ENCODE measurements at places on chromosomes 2 and 18.

- no peak for DNase-seq
These were observed 94.9 kb upstream of the ITGA6 start for GRCh38 chr2:172332507-172332906.

DNA sequence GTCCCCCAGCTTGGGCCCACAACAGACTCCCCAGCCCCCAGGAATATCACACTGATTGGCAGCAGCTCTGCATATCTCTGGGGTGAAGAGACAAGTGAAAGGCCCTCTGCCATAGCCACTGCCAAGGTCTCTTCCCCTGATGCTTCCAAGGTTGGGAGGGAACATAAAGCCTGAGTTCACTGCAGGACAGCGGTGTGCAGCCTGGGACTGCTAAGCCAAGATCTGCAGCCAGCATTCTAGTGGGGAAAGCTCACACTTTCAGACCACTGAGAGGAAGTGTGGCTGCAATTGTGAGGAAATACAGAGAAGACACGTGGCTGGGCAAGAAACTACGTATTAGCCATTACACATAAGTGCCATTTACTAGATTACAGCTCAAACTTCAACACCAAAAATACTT, 100.7 kb downstream of the MAIP1 start:
- DNase-seq, result no peak

- no peak for DNase-seq
These were observed 192.9 kb upstream of the POU3F3 start for GRCh38 chr2:104660991-104661390.

- no peak for DNase-seq
These were observed 24.0 kb downstream of the TMEM177 start for GRCh38 chr2:119702918-119703401.

DNA sequence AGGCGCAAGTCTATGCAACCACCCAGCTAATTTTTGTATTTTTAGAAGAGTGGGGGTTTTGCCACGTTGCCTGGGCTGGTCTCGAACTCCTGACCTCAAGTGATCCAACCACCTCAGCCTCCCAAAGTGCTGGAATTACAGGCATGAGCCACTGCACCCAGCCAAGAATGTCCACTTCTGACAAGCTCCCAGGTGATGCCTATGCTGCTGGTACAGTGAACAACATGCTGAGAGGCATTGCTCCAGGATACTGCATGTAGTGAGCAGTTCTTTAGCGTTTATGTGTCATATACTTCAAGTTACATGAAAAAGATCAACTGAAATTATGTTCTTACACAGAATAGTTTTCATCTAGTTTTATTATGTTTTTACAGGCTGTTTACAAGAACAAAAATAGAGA, 17.2 kb upstream of the ELAC1 start:
- no peak for DNase-seq

DNA sequence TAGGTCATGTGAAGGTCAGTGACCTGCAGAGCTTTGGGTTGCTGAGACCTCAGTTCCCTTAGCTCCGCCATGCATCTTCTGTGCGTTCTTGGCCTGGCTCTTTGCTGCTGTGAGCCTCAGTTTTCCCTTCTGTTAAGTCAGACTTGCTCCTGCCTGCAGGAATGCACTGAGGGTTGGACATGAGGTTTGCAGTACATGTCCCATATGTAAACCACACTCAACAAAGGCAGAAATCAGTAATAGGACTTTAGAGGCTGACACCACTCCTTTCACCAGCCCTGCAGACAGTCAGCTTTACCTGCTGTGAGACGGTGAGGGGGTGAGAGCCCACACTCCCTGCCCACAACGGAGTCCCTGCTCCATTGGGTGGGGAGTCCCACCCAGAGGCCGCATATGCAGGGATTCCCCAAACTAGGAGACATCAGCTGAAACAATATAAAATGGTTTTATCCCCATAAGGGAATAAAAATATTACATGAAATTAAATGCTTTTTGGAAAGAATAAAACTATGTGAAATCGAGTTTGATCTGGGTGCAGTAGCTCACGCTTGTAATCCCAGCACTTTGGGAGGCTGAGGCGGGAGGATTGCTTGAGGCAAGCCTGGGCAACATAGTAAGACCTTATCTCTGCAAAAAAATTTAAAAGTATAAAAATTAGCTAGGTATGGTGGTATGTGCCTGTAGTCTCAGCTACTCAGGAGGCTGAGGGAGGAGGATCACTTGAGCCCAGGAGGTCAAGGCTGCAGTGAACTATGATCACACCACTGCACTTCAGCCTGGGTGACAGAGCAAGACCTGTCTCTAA, 55.1 kb downstream of the MYO7B start:
- no peak for DNase-seq

DNA sequence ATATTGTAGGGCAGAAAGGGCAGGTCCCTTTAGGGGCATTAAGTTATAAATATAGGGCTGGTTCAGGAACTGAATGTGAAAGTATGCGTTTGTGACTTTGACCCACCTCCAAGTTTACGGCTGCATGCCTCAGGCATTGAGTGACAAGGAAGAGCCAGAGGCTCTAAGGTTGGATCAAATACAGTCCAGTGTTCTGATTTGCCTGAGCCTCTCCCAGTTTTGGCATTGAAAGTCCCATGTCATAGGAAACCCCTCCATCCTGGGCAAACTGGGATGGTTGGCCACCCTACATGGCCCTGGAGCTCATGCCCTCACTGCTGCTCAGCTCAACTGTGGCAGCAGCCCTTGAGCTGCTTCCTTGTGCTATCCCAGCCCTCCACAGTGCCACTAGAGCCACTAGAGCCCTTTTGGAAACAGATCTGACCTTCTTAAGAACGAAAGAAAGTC, 29.9 kb downstream of the HK2 start:
- no peak for DNase-seq

DNA sequence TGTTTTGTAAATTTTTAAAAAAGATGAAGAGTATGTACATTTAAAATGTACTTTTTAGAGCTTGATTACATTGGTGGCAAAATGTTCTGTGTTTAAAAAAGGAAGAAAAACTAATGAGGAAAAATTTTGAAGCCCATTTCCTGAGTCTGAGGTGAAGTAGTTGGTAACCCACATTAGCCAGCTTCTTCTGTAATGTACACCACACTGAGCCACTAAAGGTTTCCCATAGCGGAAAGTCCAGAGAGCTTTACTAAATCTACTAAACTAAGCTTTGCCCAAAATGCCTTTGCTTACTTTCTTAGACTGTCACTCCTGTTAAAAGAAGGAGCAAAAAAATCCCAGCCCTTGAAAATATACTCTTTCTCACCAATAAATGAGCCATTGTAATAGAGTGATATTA, 804.8 kb upstream of the ZEB2 start:
- DNase-seq, result no peak

DNA sequence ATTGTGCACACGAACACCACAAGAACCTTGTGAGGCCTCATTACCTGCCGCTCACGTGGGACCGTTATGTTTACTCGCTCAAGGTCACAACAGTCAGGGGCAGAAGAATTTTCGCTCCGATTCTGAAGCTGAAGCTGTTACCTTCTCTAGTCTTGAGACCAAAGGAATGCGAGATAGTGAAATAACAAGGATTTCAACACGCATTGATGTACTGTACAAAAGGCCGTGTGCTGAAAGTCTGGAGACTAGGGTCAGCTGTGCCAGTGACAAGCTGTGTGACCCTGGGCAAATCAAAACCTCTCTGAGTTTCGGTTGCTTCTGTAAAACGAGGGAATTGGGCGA, 583 bp downstream of the NEMP2 start:
- DNase-seq, result no peak

DNA sequence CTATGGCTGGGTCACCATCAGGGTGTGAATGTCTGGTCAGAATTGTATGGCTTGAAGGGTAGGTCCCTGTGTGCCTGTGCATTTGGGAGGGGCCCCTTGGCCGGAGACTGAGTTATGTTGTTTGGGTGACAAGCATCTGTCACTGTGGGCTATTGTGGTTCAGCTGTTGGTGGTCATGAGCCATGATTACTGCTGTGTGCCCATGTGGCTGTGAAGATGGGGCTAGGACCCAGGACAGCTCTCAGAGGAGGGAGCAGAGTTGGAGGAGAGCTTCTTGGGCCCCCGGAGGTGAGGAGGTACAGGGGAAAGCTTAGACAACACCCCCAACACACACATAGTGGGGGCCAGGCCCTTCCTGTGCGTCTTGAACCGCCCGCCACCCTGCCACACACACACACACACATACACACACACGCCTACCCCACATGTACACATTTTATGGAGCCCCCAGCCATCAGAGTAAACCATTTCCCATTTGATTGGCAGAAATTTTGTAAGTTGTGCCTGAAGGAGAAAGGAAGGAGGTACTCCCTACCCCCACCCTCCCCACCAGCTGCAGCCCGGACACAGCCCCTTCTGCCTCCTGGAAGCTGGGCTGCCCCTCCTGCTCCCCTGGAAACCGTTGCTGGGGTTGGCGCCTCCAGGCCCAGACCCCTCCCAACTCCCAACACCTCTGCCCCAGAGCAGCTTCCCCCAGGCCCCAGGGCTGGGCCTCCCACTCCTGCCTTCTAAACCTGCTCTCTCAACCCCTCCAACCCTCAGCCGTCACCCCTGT, 2.0 kb downstream of the GAREM2 start:
- DNase-seq, result no peak

- DNase-seq, result no peak
These were observed 165.2 kb upstream of the APCDD1 start for GRCh38 chr18:10289251-10289650.

- DNase-seq, result no peak
These were observed 15.9 kb downstream of the KLHL41 start for GRCh38 chr2:169525434-169525833.

GRCh38 chr18:7072593-7072992, 45.0 kb downstream of the LAMA1 start:
- DNase-seq, result no peak

Measured in AG04450 (cell line).